GDM1 (cell line): ENCODE measurements at places on chromosomes 5 and 9.

DNA sequence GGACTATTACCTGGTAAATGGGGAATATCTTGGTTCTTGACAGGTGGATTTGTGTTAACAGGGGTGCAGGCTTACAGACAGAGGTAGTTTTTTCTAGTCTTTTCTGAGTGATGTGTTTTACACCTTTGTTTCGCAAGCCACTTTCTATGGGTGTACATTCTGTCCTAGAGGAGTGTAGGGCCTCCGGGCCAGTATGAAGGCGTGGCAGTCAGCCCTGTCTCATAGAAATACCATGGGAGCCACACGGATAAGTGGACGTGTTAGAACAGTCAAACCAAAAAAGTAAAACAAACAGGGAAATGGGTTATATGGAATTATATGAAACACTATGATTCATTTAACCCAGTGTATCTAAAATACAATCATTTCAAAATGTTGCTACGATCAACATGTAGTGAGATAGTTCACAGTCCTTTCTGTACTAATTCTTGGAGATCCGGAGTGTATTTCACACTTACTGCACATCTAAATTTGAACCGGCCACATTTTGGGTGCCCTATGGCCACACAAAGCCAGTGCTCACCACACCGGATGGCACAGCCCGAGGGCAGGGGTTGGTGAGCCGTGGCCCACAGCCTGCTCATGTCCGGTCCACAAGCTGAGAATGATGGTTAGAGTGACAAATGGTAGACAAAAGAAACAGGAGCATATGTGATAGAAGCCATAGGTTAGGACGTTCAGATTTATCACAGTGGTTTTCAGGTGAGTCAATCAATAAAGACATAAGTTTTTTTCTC, 80.1 kb upstream of the IRX4 start:
- DNase-seq: no peak

DNA sequence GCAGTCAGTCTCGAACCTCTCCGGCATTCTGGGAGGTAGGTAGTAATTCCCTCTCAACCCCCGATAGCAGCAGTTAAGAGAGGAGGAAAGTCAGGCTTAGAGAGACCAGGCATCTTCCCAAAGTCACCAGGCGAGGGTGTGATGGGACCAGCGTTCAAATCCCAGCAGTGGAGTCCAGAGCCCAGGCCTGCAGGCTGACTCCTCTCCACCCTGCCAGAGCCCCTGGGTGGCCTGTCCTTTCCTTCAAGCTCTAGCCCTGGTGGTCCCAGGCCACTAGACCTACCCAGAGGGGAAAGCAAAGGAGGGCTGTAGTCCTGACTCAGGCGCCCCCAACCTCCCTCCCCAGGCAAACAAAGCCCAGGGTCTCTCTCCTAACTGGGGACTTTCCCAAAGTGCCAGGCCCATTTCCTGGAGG, 4.2 kb upstream of the NR5A1 start:
- DNase-seq: no peak

DNA sequence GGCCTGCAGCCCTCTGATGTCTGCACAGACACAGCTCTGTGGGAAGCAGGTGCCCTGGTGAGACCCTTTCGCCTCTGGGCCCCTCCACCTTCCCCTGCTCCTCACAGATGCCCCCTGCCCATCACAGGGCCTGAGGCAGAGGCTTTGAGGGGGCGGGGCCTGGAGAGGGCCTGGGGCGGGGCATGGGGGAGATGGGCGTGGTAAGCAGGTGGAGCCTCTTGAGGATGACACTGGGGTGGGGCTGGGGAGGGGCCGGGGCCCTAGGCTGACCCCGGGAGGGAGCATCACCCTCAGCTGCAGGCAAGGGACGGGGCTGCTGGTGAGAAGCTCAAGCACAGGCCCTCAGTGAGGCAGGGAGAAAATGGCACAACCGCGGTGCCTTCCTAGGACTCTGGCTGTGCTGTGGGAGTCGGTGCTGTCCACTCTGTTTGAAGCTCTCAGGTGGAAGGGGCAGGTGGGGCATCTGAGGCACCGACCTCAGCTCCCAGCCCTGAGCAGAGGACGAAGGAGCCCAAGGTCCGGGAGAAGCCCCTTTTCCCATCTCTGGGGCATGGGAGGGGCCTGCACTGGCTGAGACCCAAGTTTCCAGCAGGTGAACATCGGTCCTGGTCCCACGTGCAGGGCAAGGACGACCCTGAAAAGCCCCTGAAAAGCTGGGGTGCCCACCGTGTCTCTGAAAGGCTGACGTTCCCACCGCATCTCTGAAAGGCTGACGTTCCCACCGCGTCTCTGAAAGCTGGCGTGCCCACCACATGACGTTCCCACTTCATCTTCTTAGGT, 17.5 kb upstream of the SLC9A3 start:
- DNase-seq: no peak

- DNase-seq: no peak
Observed at GRCh38 chr5:1973391-1974013, 90.8 kb upstream of the IRX4 start.

GRCh38 chr5:83306572-83307241, 164.8 kb upstream of the VCAN start:
- DNase-seq: peak; percentile 48

DNA sequence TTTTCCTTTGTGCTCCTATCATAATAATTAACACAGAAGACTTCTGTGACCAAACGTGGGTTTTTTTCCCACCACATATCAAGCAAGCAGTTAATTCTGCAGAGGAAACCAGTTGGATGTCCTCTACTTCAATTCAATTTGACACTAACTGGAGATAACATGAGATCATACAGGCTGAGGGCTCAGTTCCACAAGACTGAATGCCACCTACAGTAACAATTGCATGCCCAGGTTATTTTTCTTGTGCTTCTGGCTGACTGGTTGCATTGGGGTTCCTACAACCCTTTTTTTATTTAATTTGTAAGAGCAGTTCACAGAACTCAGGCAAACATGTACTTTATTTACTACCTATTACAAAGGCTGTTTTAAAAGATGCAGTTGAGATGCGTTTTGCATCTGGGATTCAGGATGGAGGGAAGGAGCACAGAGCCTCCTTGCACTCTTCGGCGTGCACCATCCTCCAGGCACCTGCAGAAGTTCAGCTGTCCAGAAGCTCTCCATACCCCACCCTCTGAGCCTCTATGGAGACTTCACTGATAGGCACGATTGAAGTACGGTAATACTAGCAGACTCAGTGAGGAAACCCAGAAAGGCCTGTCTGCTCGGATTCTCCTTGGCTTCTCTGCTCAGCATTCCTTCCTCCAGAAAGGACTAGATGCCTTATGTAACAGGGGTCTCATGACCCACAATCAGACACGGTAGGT, 425.2 kb upstream of the CDH9 start:
- DNase-seq: no peak

DNA sequence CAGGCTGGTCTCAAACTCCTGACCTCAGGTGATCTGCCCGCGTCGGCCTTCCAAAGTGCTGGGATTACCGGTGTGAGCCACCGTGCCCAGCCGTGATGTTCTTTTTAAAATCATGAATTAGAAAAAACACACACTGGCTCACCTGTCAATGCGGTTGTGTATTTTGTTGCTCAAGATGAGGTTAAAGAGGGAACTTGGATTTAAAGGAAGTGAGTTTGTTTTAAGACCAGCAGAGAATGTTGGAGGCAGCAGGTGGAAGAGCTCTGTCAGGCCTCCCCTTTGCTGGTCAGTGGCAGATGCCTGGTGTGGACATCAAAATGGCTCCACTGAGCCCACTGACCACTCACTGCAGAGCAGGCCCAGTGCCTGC, 38.9 kb downstream of the WNK2 start:
- no peak for DNase-seq

GRCh38 chr9:119074017-119074416, 295.2 kb downstream of the BRINP1 start:
- no peak for DNase-seq

GRCh38 chr5:134132372-134133187, 18.1 kb downstream of the TCF7 start:
- no peak for DNase-seq

GRCh38 chr9:119284587-119285337, 84.5 kb downstream of the BRINP1 start:
- DNase-seq: no peak

- no peak for DNase-seq
Observed at GRCh38 chr9:16687678-16688369, 182.6 kb downstream of the BNC2 start.

DNA sequence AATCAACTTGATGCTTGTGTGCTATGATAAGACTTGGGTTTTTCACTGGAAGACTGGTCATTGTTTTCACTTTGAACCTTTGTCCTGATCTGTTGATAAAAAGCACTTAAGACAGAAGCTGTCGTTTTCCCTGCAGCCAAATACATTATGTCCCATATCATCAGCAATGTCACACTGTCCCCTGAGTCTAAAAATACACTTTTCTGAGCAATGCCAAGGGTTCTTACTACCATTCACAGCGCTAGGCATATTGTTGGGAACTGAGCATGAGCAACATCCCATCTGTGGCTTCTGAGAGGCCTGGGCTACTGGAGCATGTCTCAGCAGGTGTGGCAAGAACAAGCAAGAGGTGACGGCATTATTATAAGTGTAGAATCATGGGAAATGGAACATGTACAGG, 81.8 kb downstream of the SEMA6A start:
- no peak for DNase-seq

DNA sequence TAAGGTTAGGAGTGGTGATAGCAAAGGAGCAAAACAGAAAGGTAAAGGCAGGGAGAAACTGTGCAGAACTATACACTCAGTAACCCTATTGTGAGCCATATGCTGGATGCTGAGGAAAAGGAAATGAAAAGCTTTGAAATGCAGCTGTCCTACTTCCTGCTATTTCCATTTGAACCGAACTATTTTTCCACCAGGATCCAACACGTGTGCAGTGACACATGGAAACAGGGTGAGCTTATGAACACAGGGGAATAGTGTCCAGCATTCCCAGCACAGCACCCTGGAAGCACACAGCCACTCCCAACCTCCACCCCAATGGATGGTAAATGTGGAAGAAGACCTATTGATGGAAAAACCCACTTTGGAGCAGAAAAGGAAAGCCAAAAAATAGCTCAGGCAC, 69.0 kb upstream of the SLC12A2 start:
- DNase-seq: no peak

DNA sequence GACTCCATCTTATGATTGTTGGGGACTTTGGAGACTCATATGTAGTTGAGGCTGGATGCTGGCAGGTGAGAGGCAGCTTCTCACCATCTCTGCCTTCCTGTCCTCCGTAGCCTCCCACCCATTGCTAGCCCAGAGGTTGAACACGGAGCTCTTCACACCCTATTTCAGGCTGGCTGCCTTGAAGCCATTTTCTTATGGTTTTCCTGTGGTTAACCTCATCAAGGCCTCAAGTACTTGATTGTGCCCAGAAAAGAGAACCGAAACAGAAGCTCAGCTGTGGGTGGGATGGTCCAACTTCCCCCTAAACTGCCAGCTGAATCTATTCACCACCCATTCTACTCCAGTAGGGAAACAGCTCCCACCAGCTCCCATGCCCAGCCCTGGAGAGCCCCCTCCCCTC, 102.9 kb downstream of the LIFR start:
- peak; percentile 80 for DNase-seq
